Mesendoderm (in vitro differentiated cells): ENCODE measurements at places on chromosomes 16 and 17.

- H3K36me3 ChIP-seq = no peaks in the 10 kb centered on the region
- H3K4me1 ChIP-seq = peaks cover 11% of the 10 kb centered on the region
- no peaks in the 10 kb centered on the region for H3K27me3 ChIP-seq
- no peak for DNase-seq
- no peak overlapping the region for H3K4me3 ChIP-seq
These were observed 610 bp downstream of the C16orf74 start for GRCh38 chr16:85750146-85750826.

- DNase-seq = no peak
- no peak overlapping the region for H3K27ac ChIP-seq
- H3K4me3 ChIP-seq = no peak overlapping the region
- no peaks in the 10 kb centered on the region for H3K36me3 ChIP-seq
These were observed 9.4 kb upstream of the CPSF4L start for GRCh38 chr17:73271072-73271471.

DNA sequence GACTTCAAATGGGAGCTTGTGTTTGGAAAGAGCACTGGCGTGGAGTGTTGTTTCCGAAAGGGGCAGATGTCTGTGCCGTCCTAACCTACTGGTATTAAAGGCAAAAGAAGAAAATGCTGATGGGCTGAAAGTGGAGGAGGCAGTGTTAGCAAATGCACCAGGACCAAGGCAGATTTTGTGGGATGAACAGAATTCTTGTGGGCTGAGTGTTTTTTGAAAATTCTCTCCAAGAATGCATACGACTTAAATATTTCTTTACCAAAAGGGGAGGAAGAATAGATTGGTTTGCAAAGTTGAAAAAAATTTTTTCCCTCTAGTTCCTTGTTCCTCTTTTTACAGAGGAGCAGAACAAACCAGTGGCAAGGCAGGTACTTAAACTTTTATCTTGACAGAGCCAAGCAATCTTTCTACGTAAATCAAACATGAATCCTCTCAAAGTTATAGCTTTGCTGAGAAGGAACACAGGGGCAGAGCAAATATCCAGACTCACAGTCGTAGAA lies 16.8 kb downstream of the MARCHF10 start:
- no peaks in the 10 kb centered on the region for H3K4me1 ChIP-seq
- H3K36me3 ChIP-seq = no peaks in the 10 kb centered on the region
- H3K27ac ChIP-seq = no peak overlapping the region
- no peaks in the 10 kb centered on the region for H3K27me3 ChIP-seq
- H3K4me3 ChIP-seq = no peak overlapping the region
- DNase-seq = no peak

GRCh38 chr16:1105888-1106620 lies 10.0 kb upstream of the C1QTNF8 start:
- no peaks in the 10 kb centered on the region for H3K4me1 ChIP-seq
- no peaks in the 10 kb centered on the region for H3K27me3 ChIP-seq
- peak; percentile 57 for DNase-seq
- H3K4me3 ChIP-seq = no peak overlapping the region
- H3K36me3 ChIP-seq = no peaks in the 10 kb centered on the region

DNA sequence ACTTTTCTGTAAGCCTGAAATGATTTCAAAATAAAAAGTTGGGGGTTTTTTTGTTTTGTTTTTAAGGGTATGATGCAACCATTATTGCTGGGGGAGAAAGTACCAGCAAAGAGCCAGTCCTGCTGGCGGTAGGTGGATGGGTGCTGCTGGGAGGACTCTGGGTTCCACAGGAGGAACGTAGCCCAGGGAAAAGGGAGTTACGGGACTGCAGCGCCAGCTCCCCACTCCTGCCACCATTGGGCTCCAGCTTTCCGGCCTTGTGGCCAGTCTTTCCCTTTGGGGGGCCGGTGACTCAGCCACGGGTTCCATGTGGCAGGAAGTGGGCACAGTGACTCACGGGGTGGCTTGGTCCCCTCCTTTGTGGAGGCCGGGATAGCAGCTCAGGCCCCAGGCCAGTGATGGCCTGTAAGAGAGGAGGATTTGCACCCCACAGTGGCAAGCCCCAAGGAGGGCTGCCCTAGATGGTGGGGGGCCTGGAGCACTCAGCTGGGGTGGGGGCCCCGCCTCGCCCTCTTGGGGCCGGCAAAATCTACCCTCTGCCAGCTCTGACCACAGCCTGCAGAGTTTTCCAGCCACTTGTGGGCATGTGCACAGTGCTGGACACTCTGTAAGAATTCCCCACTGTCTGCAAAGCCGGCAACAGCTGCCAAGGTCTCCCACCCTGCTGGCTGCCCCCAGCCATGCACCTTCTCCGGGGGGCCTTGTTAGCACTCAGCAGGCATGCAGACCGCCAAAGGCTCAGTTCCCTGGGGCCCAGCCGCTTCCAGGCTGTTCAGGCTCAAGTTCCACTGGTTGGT lies 30.4 kb downstream of the SOCS3 start:
- H3K36me3 ChIP-seq = no peaks in the 10 kb centered on the region
- H3K4me1 ChIP-seq = peaks cover 7% of the 10 kb centered on the region
- H3K27me3 ChIP-seq = no peaks in the 10 kb centered on the region
- H3K27ac ChIP-seq = no peak overlapping the region
- DNase-seq = no peak
- H3K4me3 ChIP-seq = no peak overlapping the region

DNA sequence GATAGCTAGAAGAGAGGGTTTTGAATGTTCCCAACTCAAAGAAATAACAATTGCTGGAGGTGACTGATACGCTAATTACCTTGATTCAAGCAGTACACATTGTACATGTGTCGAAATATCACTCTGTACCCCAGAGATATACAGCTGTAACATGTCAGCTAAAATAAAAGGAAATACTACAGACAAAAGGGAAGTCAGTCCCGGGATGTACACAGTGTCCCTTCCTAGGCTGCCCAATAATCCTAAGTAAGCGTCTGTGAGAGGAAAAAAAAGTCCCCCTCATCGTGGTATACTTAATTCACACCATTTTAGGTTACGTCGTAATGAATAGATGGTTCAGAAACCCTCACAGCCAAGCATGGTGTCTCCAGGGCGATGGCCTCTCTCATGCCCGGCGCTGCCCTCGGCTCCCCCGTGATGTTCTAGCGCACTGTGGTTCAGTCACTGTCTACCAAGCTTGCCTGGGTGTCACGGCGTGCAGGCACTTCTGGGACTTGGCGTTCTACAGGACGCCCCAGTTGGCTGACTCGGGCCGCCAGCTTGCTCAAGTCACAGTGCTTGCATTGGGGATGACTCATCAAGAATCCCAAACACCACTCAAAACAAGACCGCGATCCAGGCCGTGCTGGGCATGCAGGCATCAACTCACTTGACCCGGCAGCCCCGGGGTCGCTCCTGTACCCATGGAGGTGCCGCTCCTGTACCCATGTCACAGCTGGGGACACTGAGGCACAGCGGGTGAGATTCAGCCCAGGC lies 27.6 kb downstream of the CCDC40 start:
- H3K4me3 ChIP-seq = no peak overlapping the region
- peaks cover 2% of the 10 kb centered on the region for H3K4me1 ChIP-seq
- peak; percentile 25 for DNase-seq
- no peaks in the 10 kb centered on the region for H3K27me3 ChIP-seq
- no peak overlapping the region for H3K27ac ChIP-seq

DNA sequence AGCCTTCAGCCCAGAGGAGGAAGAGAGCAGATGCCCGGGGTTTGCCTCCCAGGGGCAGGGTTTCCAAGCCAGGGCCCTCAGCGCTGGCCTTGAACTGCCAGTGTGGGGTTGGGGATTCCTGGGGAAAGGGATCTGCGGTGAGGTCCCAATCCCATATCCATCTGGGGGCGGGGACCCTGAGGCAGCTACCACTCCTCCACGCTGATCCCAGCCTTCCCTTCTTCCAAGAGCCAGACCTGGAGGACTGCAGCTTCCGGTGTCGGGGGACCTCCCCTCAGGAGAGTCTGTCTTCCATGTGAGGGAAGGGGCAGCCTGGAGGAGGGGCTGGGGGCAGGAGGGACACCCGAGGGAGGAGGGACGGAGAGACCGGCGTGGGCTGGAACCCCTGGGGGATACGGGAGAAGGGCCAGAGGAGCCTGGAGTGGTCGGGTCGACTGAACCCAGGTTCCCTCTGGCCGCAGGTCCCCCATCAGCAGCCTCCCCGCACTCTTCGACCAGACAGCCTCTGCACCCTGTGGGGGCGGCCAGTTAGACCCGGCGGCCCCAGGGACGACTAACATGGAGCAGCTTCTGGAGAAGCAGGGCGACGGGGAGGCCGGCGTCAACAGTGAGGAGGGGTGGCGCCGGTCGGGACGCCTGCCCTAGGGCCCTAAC lies 10.7 kb upstream of the CISD3 start:
- H3K36me3 ChIP-seq = no peaks in the 10 kb centered on the region
- H3K4me1 ChIP-seq = peaks cover 3% of the 10 kb centered on the region
- peak overlapping the region; percentile 26 for H3K4me3 ChIP-seq
- H3K27ac ChIP-seq = peak overlapping the region; percentile 74
- peak; percentile 91 for DNase-seq

- no peaks in the 10 kb centered on the region for H3K36me3 ChIP-seq
- no peak overlapping the region for H3K4me3 ChIP-seq
- H3K27me3 ChIP-seq = no peaks in the 10 kb centered on the region
- H3K27ac ChIP-seq = no peak overlapping the region
These were observed 789.9 kb upstream of the KIF2B start for GRCh38 chr17:53032861-53033271.

GRCh38 chr16:87688876-87689815 lies 76.6 kb downstream of the KLHDC4 start:
- H3K36me3 ChIP-seq = no peaks in the 10 kb centered on the region
- no peak overlapping the region for H3K4me3 ChIP-seq
- no peak overlapping the region for H3K27ac ChIP-seq
- no peaks in the 10 kb centered on the region for H3K27me3 ChIP-seq

- no peaks in the 10 kb centered on the region for H3K36me3 ChIP-seq
- H3K27me3 ChIP-seq = no peaks in the 10 kb centered on the region
- no peak for DNase-seq
- H3K27ac ChIP-seq = no peak overlapping the region
- no peaks in the 10 kb centered on the region for H3K4me1 ChIP-seq
These were observed 12.4 kb downstream of the LUC7L3 start for GRCh38 chr17:50731575-50732460.

GRCh38 chr17:6930749-6931148 lies 65.1 kb upstream of the ALOX12 start:
- H3K4me3 ChIP-seq = no peak overlapping the region
- no peak overlapping the region for H3K27ac ChIP-seq
- no peak for DNase-seq
- no peaks in the 10 kb centered on the region for H3K36me3 ChIP-seq
- H3K27me3 ChIP-seq = no peaks in the 10 kb centered on the region
- H3K4me1 ChIP-seq = no peaks in the 10 kb centered on the region

GRCh38 chr17:376936-377863 lies 24.6 kb upstream of the RPH3AL start:
- DNase-seq = peak; percentile 35
- H3K36me3 ChIP-seq = no peaks in the 10 kb centered on the region
- H3K4me1 ChIP-seq = no peaks in the 10 kb centered on the region
- no peak overlapping the region for H3K4me3 ChIP-seq
- H3K27me3 ChIP-seq = no peaks in the 10 kb centered on the region

DNA sequence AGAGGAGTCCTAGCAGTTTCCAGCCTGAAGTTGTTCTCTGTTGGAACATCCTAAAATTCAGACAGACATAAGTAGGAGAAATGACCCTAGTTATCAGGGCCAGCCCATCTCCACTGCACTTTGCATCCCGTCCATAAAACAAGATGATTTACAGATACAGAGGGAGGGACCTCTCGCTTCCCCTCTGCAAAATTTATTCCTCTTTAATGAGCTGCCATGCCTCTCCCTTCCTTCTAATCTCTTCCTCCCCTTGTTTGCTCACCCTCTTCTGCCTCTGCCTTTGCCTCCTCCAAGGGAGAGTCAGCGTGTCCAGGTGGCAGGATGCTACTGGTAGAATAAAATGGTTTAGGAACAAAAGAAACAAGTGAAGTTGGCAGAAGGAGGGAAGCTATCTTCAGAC lies 351.3 kb downstream of the SOX9 start:
- H3K27ac ChIP-seq = no peak overlapping the region
- no peak overlapping the region for H3K4me3 ChIP-seq
- no peaks in the 10 kb centered on the region for H3K36me3 ChIP-seq
- H3K27me3 ChIP-seq = no peaks in the 10 kb centered on the region
- DNase-seq = no peak

DNA sequence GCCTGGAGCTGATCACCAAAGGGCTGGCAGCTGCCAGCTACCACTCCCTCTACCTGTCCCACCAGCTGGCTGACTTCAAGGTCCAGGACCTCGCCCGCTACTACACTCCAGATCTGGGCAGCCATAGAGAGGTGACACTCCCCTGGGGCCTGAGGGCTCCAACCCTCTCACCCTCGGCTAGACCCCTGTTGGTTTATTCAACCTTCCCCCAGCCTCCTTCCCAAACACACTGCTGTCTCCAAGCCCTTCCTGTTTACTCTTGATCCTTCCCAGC lies 18.0 kb downstream of the ALOX12B start:
- H3K27me3 ChIP-seq = peaks cover 32% of the 10 kb centered on the region
- no peak overlapping the region for H3K4me3 ChIP-seq
- no peak for DNase-seq

GRCh38 chr17:7435676-7436555 lies 681 bp downstream of the TMEM102 start:
- peak overlapping the region; percentile 19 for H3K4me3 ChIP-seq
- no peaks in the 10 kb centered on the region for H3K36me3 ChIP-seq
- H3K27ac ChIP-seq = peak overlapping the region; percentile 24
- H3K4me1 ChIP-seq = peaks cover 3% of the 10 kb centered on the region
- H3K27me3 ChIP-seq = peaks cover 9% of the 10 kb centered on the region
- DNase-seq = peak; percentile 84

DNA sequence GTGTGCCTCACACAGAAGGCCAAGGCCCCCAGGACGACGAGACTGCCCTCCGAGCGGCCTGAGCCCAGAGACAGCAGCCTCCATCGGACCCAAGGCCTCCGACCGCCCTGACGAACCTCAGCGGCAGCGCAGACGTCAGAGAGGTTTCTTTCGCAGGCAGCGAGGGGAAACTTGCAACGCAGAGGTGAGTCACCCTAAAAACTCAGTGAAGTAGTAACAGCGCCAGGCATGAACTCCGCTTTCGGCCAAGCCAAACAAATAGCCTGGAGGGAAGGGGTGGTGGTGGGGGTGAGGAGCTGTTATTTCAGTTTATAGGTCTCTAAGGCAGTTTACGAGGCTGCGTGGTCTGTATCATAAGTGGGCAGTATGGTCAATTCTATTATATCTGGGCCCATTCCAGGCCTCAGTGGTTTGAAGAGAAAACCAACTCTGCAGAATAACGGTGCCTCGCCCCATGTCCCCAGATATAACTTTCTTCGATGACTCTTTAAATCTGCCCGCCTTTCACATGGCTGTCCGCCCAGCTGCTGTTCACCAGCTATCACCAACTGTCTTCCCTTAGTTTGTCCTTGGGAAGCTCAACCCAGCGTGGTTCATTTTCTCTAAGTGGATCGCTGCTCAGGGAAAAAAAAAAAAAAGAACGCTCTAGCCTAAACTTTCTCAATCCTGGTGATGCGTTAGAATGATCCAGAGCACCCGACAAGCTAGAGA lies 43.5 kb upstream of the FOXF1 start:
- H3K27ac ChIP-seq = no peak overlapping the region
- no peak for DNase-seq
- H3K27me3 ChIP-seq = no peaks in the 10 kb centered on the region
- no peaks in the 10 kb centered on the region for H3K36me3 ChIP-seq
- H3K4me3 ChIP-seq = no peak overlapping the region
